ENCODE measurements at places on chromosomes 12 and 14.

DNA sequence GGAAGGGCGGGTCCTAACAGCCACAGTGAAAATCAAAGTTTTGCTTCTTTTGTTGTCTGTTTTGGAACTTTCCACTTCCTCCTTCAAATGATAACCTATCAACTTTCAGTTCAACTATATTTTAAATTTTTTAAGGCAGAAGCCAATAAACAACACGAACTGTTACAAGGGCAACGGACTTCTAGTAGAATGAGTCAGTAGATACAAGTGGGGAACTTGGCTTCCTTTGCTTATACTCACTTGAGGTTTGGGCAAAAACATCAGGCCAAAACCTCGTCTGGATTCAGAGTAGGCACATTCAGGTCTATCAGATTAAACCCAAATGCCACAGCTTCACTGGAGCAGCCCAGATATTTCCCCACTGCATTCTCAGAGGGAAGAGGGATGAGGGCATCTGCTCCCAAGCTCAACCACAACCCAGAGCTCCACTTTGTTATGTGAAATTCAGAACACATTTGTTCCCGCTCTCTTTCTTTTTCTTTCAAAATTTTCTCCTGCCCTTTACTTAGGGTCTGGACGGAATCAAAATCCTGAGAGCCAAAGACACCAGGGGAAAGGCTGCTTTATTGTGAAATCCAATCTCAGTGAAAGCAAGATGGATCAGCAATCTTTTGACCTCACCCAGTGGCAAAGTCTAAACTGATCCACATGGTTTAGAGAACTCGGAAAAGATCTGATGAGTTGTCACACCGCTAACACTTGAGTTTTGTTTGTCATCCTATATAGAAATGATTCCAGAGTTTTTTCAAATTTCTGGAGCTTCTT is 152.5 kb upstream of the BTG1 start:
- DNase-seq: no peak

DNA sequence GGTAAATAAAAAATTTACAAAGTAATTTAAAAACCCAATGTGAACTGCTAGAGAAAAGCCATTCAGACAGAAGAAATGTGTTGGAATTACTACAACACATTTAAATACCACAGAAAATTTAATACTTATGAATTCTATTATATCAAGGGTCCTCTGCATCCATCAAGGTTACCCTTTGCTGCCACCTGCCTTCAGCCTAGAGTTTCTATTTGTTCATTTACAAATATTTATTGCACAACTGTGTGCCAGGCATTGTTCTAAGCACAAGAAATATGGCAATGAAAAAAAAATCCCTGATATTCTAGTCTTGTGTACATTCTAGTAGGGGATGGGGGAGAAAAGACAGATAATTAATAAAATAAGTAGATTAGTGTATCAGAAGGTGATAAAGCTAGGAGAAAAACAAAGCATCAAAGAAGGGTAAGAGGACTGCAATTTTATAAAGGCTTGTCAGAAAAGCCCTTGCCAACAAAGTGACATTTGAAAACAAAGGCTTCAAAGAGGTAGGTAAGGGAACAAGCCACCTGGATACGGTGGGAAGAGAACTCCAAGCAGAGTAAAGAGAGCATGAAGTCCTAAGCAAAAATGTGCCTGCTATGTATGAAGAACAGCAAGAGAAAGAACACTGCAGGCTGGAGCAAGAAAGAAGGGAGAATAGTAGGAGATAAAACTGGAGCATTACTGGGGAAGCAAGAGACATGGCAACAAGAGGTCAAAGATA is 59.1 kb upstream of the SLC6A13 start:
- no peak for DNase-seq

DNA sequence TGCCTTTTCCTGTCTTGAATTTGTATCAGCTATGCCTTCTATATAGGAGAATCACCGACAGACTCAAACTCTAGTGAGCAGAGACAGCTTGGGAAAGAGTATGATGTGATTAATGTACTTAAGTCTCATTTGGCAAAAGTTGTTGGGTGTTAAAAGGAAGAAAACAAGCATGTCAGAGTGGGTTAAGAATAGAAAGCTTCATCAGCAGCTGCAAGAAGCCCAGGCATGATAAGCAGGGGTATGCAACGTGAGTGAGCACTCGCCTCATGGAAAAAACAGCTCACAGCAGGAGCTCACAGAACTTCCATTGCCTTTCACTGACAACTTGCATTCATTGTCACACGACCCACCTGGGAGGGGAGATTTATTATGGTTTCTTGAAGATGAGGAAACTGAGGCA is 35.9 kb upstream of the WNK1 start:
- no peak for DNase-seq

- DNase-seq: no peak
Measured at GRCh38 chr12:101019667-101020066, 190.4 kb downstream of the SLC5A8 start.

DNA sequence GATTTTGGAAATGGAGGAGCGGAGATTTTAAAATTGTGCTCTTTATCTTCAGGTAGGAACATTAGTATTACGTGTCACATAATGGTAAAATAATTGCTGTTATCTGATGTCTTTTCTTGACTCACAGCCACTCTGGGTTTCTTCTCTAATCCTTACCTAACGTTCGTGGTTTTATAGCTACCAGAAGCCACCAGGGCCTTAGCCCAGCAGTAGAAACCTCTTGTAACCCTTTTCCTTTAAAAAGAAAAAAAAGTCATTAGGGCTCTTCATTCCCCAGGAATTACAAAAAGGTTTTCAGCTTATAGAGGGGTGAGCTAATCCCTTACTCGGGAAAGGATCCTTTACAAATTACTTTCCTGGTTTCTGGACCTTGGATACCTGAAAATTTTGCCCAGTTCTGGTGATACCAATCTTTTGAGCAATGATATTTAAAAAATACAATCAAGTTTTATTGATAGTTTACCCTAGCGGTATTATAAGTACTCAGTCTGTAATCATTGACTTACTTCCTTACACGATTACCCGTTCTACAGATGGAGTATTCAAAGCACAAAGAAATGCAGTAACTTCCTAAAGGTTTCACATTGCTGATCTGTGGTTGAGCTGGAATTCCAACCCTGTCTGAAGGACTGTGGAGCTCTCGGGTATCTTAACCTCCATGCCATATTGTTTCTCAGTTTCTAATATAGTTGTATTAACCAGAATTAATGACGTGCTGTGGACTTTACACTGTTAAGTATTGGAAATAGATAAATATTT is 1.6 kb downstream of the GABARAPL1 start:
- DNase-seq: no peak

- DNase-seq: no peak
Measured at GRCh38 chr14:44586910-44587309, 79.8 kb upstream of the FSCB start.

DNA sequence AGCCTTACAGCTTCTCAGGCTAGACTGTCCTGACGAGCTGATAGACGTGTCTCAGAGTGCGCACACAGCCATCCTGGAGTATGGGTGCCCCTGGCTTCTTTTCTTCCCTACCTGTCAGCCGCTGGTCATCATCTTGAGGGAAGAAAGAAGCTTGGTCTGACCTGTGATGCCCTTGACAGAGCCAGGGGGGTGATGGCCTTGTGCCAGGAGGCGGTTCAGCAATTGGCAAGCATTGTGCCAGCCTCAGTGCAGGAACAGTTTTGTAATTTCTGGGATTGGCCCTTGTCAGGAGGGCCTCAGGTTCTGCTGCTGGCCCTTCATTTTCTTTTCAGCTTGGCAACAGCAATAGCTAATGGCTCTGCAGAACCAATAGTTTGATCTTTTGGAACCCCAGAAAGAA is 80.1 kb downstream of the ADCK1 start:
- DNase-seq: no peak

DNA sequence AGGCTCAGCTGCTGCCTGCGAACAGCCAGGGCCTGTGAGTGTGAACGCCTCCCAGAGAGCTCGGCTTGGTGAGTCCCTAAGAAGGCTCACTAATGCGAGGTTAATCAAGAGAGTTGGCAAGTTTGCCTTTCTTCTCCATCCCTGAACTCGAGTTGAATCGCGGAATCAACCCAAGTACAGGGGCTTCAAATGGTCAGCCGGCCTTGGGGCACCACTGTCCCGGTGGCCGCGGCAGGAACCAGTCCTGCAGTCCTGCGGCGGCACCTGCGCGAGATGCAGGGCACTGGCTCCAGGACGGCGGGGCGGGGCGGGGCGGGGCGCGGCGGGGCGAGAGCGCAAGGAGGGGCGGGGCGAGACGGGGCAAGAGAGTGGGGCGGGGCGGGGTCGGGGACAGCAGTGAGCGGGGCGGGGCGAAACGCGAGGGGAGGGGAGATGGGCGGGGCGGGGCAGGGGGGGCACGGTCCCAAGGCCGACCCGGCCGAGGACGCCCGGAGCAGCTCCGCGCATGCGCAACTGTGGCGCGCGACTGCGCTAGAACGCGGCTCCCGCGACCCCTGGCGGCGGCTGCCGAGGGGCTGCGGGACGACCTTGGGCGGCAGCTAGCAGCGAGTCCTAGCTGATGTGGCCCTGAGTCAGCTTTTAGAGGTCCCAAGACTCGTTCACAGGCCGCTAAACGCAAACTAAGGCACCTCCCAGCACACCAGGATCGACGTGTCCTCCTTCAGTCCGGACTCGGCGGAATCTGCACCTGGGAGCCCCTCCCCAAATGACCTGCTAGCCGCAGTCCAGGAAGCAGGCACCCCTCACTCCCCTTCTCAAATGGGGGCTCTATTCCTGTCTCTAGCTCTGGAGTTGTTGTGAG is 58.0 kb downstream of the TTC7B start:
- DNase-seq: peak; percentile 96

DNA sequence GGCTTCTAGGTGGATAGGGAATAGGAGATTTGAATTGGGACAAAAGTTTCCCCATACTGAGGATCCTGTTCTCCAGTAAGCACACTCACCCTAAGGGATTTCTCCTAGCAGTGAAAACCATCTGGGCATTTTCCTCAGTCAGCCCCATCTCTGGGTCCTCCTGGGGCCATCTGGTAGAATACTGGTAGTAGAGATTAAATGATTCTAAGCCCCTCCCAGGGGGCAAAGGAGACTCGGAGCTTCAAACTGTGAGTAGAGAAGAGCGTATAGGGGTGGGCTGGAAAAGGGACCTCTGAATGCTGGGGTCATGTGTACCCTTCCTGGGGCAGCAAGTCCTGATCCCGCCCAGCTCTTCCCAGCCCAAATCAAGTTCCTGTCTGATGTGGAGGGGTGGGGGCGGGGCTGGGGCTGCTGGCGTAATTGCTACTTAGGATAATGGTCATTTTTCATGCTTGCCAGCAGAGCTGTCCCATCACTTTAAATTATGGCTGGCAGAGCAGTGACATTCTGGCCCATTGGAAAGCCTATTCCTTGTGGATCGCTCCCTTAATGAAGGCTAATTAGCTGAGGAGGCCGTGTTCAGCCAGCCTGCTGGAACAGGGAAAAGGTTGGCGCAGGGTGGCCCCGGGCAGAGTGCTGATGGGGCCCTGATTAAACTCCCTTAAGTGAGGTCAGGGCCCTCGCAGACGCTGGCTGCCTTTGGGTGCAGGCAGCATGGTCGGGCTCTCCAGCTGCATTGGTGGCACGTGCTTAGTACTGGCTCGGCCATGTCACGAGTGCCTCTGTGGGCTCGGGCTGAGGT is 127.8 kb downstream of the TSPAN9 start:
- DNase-seq: no peak

GRCh38 chr14:103308717-103309616 is 25.1 kb upstream of the EIF5 start:
- no peak for DNase-seq

Measured in activated T-helper 1 cell treated with Interleukin-2 at 50 U/mL for 16 hours (primary cell).